Epithelial cell of proximal tubule (primary cell): ENCODE measurements at places on chromosomes 11 and 22. TPM values are rescaled to one million over a fixed set of nuclear protein-coding genes. Genes with fewer than 3 reads are reported as not detected.

RASGRP2 gene
- total RNA-seq = not detected in 2 replicates

WBP2NL gene
- total RNA-seq = 0.17 TPM in 1 of 2 replicates, not detected in the other

GRCh38 chr22:49035818-49036457, 791.7 kb downstream of the BRD1 start:
- DNase-seq = no peak

- DNase-seq = no peak
These were observed 105.8 kb downstream of the ABTB2 start for GRCh38 chr11:34252015-34252414.

DNA sequence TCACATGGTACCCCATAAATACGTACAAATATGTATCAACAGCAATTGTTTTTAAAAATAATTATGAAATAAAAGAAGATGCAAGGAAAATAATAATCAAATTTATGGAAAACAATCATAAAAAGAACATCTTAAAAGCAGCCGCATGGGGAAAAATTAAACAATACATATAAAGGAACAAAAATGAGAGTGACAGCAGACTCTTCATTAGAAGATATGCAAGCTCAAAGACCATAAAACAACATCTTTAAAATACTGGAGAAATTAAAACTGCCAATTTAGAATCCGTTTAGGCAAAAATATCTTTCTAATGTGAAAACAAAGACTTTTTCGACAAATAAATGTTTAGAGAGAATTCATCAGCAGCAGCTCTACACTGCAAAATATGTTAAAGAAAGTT, 190.6 kb upstream of the C11orf58 start:
- DNase-seq = no peak

DNA sequence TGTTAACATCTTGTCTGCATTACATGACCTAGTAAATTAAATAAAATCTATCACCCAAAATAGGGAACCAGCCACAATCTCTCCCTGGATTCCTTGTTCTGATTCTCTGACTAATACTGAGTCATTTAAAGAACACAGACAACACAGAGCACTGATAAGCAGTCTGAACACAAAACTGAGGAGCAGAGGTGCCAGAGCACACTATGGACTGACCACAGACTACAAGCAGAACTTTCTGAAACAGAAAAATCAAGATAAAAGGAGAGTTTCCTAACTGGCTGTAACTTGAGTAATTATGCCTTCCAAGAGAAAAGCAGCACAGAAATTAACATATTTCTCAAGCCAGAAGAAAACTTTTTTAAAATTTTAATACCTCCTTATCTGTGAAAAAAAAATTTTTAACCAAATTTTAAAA, 128.8 kb downstream of the SGSM3 start:
- DNase-seq = peak; percentile 61

- DNase-seq = no peak
These were observed 53.8 kb downstream of the BUD13 start for GRCh38 chr11:116718955-116719501.

DNA sequence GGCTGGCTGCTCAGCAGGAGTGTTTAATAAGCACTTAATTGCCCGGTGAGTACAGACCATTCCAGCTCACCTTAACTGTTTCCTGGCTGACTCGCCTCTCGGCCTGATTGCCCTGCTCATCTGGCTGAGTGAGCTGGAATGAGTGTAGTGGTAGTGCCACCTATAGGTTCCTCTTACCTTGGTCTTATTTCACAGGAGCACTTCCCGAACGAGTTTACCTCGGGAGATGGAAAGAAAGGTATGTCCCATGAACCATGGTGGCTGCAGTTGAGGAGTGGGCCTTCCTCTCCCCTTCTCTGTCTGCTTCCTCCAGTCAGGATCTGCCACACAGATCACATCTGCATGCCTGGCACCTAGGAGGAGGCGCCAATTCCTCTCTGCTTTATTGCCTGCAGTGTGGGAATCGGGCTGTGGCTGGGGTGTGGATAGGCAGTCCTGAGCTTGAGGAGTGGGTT, 26.7 kb downstream of the UPB1 start:
- peak; percentile 63 for DNase-seq
